ENCODE measurements at places on chromosomes 7 and 10.

GRCh38 chr10:102702742-102703141 lies 11.5 kb downstream of the ARL3 start:
- no peak for DNase-seq

DNA sequence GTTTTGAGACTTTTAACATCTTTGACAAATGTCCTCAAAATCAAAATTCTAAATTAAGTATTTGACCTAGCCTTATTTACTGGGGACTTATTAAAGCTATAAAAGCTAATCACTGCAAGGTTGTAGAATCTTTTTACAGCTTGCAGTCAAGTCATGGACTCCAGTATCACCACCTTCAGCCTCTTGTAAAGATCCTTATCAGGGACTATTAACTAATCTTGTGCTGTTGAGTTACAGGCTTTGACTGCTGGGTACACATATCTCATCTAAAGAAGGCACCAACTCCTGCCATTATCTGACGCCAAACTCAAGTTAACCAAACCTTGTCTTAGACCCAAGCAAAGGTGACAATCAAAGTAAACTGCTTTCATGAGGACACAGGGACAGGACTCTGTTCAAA lies 621.0 kb upstream of the IGFBP3 start:
- DNase-seq = no peak

DNA sequence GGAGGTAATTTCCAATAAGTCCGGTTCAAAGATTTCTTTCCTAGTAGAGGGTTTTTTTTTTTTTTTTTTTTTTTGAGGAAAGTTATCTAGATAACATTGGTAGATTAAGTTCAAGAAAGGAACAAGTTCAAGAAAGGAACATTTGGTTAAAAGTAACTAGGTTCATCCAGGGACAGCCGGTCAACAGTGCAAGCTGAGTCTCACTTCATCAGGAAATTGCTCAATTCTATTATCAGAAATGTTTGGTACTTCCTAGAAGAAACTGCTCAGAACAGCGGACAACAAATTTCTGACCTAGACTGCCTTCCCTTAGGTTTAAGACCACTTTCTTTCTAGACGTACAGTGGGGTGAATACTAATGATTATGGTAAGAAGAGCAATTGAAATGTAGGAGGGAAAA lies 3.7 kb upstream of the IL2RA start:
- DNase-seq = no peak

- DNase-seq = no peak
Measured at GRCh38 chr7:73438547-73439409, 5.2 kb downstream of the FZD9 start.

DNA sequence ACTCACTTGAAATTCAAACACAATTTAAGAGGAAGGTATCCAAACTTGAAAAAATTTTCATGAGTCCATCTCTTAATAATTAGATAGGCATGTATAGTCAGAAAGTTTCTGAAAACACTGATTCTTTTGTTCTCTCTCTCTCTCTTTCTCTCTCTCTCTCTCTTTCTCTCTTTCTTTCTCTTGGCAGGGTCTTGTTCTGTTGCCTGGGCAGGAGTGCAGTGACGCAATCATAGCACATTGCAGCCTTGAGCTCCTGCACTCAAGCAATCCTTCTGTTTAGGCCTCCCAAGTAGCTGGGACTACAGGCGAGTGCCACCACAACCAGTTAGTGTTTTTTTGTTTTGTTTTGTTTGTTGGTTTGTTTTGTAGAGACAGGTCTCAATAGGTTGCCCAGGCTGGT lies 59.3 kb downstream of the PRTFDC1 start:
- no peak for DNase-seq

DNA sequence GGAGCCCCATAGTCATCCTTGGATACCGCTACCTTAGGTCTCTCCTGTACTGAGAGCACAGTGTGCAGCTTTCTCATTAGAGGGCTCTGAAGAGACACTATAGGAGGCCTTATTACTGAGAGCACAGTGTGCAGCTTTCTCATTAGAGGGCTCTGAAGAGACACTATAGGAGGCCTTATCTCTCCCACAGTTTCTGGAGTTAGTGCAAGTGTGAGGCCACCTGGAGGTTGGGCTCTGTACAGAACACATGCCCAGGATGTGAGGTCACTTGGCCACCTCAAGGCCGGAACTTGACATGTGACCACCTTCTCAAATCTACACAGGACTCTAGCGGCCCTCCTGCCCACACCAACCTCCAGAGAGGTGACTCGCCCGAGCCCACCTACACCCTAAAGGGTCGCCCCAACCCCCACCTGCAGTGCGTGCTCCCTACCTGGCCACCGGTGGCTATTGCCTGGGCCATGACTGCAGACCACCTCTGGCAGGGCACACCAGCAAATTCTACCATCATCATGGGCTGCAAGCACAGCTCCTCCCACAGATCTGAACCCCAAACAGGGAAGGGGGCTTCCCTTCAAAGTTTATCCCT lies 24.6 kb downstream of the FRMPD2 start:
- DNase-seq = no peak

DNA sequence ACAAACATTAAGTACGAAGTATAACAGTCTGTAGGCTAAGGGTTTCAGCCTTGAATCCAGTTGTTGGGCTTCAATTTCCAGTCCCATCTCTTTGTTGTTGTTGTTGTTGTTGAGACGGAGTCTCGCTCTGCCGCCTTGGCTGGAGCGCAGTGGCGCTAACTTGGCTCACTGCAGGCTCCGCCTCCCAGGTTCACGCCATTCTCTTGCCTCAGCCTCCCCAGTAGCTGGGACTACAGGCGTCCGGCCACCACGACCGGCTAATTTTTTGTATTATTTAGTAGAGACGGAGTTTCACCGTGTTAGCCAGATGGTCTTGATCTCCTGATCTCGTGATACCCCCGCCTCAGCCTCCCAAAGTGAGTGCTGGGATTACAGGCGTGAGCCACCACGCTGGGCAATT lies 464.9 kb downstream of the ANKRD7 start:
- no peak for DNase-seq

GRCh38 chr7:105768898-105769507 lies 107.4 kb downstream of the ATXN7L1 start:
- no peak for DNase-seq

DNA sequence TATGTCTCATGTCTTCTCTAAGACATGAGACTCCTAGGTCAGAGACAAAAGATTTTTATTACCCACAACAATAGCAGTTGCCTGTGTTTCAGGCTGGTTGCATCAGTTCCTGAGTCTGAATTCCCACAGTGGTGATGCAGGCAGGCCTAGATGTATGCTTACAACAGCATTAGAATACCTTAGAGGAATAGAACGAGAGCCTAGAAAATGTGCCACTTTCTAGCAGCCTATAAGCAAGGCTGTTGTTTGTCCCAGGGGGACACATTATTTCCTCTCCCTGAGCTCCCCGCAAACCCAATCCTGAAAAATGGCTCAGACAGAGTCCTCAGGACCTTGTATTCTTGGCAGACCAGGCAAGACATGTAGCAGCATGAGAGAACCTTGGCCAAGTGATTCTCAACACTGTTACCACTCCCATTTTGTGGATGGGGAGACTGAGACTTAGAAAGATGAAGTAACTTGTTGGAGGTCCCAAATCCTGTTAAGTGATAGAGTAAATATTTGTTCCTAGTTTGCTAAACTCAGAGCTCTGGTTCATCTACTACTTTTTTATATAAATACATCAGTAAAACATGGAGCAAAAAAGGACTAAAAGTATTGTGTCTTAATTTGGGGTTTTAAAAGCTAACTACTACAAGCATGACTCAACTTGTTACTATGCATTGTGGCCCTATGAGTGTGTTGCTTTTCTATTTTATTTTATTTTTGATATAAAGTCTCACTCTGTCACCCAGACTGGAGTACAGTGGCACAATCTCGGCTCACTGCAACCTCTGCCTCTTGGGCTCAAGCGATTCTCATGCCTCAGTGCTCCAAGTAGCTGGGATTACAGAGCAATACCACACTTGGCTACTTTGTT lies 14.2 kb downstream of the VTI1A start:
- DNase-seq = no peak

DNA sequence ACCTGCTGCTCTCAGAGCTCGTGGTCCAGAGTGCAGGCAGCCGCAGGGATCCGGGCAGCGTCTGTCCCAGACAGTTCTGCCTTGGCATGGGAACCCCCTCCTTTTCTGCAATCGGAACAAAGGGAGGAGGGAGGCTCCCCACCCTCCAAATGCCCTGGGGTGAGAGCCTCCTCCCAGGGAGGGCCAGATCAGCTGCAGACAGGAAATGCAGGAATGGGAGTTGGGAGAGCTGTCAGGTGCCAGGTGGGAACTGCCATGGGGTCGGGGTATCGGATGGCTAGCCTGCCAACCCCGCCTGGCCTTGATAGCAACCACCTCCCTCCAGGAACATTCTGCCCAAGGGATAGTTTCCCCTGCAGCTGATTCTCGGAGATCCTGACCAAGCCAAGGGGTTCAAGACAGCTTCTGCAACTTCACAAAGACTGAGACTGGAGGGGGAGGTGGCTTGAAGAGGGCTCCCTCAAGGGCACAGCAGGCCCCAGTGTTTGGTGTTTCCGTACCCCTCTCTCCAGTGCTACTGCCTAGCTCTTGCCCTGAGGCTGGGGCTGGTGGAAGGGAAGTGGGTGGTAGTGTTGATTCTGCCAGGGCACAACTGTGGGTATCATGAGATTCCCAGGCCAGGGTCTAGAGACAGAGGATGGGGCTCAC lies at the start of gene CALML5:
Gene CALML5, minus strand, starts transcription at position 78 of the 648 bp plus-strand sequence. CDS start 132 bp downstream, outside the sequence.
- DNase-seq = no peak

DNA sequence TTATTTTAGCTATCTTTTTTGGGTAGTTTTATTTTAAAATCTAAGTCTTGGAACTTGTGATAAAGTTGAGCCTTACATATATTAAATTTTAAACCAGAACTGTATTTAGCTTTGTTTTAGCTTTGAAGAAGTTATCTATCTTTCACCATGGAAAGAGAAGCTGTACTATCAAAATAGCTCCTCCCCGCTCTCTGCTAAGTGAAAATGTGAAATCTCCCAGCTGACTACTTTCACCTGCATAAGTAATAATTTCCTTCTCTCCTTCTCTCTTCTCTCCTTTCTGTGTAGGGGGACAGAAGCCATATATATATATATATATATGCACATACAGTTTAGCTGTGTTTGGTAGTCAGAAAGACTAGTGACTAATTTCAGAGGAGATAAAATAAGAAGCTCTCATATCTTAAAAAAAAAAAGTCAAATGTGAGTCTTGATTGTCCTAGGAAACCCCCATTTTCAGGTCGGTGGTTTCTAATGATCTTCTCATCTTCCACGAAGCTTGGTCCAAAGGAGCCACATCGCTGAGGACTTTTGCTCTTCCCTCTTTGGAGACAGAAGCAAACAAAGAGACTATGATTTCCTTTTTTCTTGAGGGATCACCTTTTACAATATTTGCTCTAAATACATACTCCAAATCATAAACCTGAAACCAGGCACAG lies 30.6 kb upstream of the GDI2 start:
- DNase-seq = no peak

GRCh38 chr7:27756298-27756697 lies 16.3 kb downstream of the TAX1BP1 start:
- DNase-seq = no peak

GRCh38 chr7:45625714-45626440 lies 51.7 kb downstream of the ADCY1 start:
- no peak for DNase-seq

GRCh38 chr7:3200504-3200903 lies 100.5 kb upstream of the SDK1 start:
- DNase-seq = no peak

DNA sequence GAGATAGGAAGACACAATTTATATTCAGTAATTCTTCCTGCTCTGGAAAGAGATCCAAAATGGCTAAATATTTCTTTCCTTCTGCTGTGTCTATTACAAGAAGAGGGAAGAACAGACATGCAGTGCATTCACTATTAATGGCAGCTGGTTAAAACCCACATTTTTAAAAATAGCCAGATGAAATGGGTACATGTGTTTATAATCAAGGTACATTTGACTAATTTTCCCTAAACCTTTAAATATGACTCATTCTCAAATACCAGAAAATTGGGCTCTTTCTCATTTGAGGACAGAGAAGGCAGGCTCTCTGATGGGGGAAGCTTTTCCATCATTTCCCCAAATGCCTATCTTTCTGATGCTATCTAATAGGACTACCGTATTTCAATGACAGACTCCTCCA lies 215.7 kb upstream of the HABP2 start:
- DNase-seq = no peak

DNA sequence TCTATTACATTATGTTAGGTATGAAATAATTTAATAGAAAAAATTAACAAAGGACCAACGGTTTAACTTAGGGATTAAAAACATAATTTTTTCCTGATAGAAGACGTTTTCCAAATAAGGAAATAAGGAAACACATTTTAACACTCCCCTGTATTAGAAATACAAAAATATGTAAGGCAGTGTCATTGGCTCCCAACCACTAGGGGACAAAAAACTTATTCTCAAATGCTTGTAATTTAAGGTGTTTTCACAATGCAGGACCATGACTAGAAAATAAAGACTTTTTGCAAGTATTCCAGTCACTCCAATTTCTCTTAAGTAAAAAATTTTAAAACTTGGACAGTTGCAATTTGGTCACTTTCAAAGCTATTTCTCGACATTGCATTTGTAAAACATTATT lies 98.8 kb upstream of the ODAD2 start:
- no peak for DNase-seq
